ENCODE measurements at places on chromosomes 4 and X. TPM values are rescaled to one million over a fixed set of nuclear protein-coding genes. Genes with fewer than 3 reads are reported as not detected.
A peak's percentile ranks its signal among the peaks of the same experiment; 100 is the strongest.

CCDC120 gene
- 0.11 TPM for total RNA-seq

DNA sequence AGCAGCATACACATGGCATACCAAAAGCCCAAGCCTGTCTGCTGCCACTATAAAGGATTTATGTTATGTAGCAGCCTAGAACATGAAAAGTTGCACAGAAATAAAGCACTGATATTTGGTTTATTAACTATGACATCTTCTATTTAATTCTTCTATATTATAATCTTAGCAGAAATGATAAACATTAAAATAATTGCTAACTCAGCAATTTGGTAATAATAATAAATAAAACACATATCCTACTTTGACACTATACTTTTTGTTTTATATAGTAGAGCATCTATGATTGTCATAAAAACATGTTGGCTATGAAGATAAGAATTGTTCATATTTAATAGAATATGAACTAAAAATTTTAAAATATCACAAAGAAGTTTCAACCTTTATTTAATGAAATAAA lies 1733.3 kb upstream of the IGFBP7 start:
- H3K36me3 ChIP-seq, result no peaks in the 10 kb centered on the region
- no peak overlapping the region for H3K4me3 ChIP-seq
- no peaks in the 10 kb centered on the region for H3K27me3 ChIP-seq
- no peak overlapping the region for H3K27ac ChIP-seq
- DNase-seq, result no peak

GRCh38 chrX:13144927-13145655 lies 100.7 kb upstream of the FAM9C start:
- H3K4me1 ChIP-seq, result no peaks in the 10 kb centered on the region
- no peak for DNase-seq
- H3K27me3 ChIP-seq, result no peaks in the 10 kb centered on the region
- H3K27ac ChIP-seq, result peak overlapping the region; percentile 31
- H3K4me3 ChIP-seq, result no peak overlapping the region
- no peaks in the 10 kb centered on the region for H3K36me3 ChIP-seq

NBDY gene
- 15.4 TPM for total RNA-seq

GRCh38 chr4:168781341-168781740 lies 228.7 kb downstream of the CBR4 start:
- H3K4me1 ChIP-seq, result no peaks in the 10 kb centered on the region
- no peaks in the 10 kb centered on the region for H3K27me3 ChIP-seq
- H3K4me3 ChIP-seq, result no peak overlapping the region
- H3K27ac ChIP-seq, result no peak overlapping the region
- no peak for DNase-seq

GAGE1 gene
- total RNA-seq, result not detected

CLDN34 gene
- not detected for total RNA-seq

- H3K4me3 ChIP-seq, result no peak overlapping the region
- DNase-seq, result no peak
- H3K36me3 ChIP-seq, result peaks cover 68% of the 10 kb centered on the region
- no peak overlapping the region for H3K27ac ChIP-seq
Observed at GRCh38 chr4:76772498-76773106, 125.3 kb downstream of the SOWAHB start.

DNA sequence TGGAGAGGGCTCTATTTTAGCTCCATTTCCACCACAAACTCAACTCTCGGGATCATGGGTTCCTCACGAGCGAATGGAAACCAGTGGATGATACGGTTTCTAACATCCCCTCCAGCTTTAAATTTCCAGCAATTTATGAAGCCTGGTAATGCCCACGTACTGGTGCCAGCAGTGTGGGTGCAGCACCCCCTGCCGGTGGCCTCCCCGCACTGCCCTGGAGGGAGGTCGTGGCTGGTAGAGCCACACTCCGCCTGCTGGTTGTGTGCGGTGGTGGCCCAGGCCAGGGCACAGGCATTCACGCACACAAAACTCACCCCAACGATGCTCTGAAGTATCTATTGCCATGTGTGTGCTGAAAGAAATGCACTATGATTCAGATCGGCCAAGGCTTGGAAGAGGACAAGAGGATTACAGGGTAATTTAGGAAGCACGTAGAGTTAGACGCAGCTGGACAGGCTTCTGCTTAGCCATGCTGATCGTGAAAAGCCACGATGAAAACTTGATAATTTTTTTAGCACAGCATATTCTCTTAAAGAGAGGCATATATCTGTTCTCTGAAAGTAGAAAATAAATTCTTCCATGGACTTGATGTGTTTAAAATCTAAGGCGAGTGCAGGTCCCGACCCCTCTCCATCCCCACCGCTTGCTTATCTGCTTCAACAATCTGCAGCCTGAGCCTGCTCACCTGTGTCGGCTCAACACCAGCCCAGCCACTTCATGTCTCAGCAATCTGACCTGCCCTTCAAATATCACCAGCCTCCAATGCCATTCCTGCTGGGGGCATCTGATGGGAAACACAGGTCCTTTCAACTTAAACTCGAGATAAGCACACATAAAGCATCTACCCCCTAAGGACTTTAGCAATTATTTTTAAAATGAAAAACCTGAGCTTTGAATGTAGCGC lies 59.1 kb downstream of the SCD5 start:
- no peaks in the 10 kb centered on the region for H3K27me3 ChIP-seq
- DNase-seq, result peak; percentile 71
- H3K4me1 ChIP-seq, result no peaks in the 10 kb centered on the region
- H3K27ac ChIP-seq, result no peak overlapping the region

DNA sequence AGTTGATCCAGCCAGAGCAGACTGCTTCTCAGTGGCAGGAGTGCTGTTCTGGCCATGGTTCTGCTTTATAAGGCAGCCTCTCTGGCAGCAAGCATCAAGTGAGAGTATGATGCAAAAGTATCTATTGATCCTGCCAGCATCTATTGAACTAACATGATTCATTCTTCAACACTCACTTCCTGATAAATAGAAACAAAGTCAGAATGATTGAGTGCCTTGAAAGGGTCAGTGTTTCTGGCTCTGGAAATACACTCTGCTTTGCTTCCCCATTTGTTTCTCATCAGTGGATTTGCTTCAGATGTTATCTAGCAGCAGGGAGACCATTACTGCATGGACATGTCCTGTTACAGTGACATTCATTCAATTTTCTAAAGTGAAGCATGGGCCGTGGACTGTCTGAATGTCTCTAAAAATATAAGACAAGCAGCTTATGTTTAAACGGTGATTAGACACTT lies 66.2 kb upstream of the FRAS1 start:
- no peak for DNase-seq
- no peaks in the 10 kb centered on the region for H3K27me3 ChIP-seq
- H3K4me1 ChIP-seq, result no peaks in the 10 kb centered on the region

DNA sequence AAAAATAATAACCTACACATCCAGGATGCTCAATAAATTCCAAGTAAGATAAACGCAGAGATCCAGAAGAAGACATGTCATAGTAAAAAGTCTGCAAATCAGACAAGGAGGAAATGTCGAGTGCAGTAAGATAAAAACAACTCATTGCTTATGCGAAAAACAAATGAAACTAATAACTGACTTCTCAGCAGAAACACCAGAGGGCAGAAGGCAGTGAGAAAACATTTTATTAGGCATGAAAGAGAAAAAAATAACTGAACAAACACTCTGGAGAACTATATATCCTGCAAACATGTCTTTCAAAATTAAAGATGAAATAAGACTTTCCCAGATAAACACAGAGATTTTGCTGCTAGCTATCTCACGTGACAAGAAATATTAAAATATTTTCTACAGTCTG lies 201.3 kb upstream of the CTSO start:
- no peaks in the 10 kb centered on the region for H3K36me3 ChIP-seq
- no peak overlapping the region for H3K4me3 ChIP-seq
- H3K4me1 ChIP-seq, result no peaks in the 10 kb centered on the region
- no peak overlapping the region for H3K27ac ChIP-seq
- no peaks in the 10 kb centered on the region for H3K27me3 ChIP-seq

STATH gene
- not detected for total RNA-seq

DNA sequence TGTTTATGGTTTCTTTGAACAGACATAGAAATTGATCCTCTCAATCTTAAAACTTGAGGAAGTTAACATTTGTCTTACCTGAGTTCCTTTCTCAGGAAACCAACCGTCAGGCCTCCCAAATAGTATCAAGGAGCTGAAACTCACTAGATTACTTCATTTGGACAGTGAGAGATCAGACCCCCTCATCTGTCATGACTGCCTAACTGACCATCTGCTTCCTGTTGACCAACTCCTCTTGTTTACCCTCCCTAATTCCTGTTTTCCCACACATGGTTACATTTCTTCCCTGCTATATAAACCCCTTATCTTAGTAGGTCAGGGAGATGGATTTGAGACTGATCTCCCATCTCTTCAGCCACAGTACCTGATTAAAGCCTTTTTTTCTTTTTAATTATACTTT lies 46.2 kb upstream of the NMU start:
- H3K27me3 ChIP-seq, result no peaks in the 10 kb centered on the region
- H3K27ac ChIP-seq, result no peak overlapping the region
- H3K4me1 ChIP-seq, result no peaks in the 10 kb centered on the region
- no peak overlapping the region for H3K4me3 ChIP-seq

MAOB gene
- 4.6 TPM for total RNA-seq

DNA sequence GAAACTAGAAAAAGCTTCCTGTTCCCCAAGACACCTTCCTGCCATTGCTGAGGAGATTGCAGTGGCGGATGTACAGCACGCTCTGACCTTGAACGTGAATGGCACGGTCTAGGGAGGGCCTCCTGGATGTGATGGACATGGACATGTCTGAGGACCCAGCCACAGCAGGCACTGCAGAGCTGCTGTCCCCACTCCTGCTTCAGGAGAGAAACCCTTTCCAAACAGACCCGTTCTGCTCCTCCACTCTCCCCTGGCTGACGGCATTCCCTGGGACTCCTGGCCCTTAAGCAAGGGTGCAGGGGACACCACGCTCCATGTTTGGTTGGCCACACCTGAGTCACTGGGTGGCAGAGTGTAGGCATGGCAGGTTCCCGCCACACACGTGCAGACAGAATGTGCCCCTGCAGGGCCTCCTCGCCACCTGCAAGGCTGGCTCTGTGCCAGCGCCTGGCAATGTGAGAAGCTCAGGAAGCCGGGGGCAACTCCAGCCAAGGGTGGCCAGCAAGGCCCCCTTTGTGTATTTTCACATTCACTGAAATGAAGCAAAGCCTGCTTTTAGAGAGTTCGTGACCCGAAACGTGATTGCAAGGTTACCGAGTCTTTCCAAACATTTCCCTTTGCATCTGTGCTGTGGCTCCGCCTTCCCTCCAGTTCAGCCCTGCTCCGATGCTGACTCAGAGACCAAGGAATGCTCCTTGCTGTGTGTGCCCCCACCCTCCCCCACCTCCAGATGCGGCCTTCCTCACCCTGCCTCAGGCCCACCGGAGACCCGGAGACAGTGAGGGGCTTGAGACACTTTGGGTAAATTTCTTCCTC lies 46.1 kb downstream of the HTRA3 start:
- no peak overlapping the region for H3K27ac ChIP-seq
- peak overlapping the region; percentile 31 for H3K4me3 ChIP-seq
- peaks cover 12% of the 10 kb centered on the region for H3K4me1 ChIP-seq
- DNase-seq, result peak; percentile 77
- H3K27me3 ChIP-seq, result no peaks in the 10 kb centered on the region

UCHL1 gene
- 119 TPM for total RNA-seq

- no peak for DNase-seq
- H3K4me3 ChIP-seq, result no peak overlapping the region
- H3K4me1 ChIP-seq, result no peaks in the 10 kb centered on the region
- no peaks in the 10 kb centered on the region for H3K27me3 ChIP-seq
- no peaks in the 10 kb centered on the region for H3K36me3 ChIP-seq
Observed at GRCh38 chr4:86482306-86483172, 111.6 kb upstream of the PTPN13 start.

PAK3 gene
- total RNA-seq, result 0.64 TPM

DNA sequence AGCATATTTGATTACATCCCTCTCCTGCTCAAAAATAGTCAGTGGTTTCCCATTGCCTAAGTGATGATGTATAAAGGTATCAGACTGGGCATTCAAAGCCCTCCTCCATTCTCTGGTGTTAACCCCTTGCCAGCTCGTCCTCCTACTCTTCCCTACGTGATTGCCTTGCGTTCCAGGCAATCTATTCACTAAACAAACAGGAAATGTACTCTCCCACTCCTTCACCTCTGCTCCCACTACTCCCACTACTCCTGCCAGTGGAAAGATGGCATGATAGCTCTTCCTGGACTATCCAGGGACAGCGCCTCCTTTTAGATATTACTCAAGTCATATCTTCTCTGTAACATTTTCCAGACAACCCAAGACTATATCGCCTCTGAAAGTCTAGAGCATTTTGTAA lies 5.8 kb downstream of the DGAT2L6 start:
- no peaks in the 10 kb centered on the region for H3K27me3 ChIP-seq
- H3K36me3 ChIP-seq, result no peaks in the 10 kb centered on the region
- no peak for DNase-seq
- H3K4me1 ChIP-seq, result no peaks in the 10 kb centered on the region

- H3K4me3 ChIP-seq, result no peak overlapping the region
- no peak for DNase-seq
- no peaks in the 10 kb centered on the region for H3K4me1 ChIP-seq
- H3K36me3 ChIP-seq, result no peaks in the 10 kb centered on the region
Observed at GRCh38 chr4:25863831-25864418, 1.1 kb upstream of the SEL1L3 start.

SOX3 gene
- total RNA-seq, result not detected

DNA sequence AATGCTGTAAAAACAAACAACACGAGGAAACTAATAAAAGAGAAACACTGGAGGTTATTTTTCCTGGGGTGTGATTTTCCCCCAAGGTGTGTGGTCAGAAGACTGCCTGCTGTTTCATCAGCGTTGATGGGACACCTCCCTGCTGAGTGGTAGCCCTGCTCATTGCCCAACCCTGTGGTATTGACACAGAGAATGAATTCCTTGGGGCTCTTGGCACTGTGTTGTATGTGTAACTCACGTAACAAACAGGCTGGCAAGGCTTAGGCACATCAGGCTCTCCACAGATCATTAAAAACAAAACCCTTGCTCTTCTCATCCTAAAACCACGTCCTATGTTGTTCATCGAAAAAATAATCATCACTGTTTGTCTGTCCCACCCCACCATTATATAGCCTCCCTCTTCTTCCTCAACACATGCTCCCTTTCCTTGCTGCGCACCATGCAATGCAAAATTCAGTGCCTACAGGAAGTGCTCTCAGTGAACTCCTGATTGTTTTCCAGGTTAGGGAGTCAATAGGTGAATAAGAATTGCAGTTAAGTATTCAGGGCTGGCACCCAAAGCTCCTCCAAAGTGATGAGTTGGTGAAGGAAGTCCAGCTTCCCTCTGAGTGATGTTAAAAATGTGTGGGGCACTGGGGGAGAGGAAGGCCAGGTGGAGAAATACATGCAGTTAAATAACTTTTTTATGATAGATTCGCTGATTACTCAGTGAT lies 11.4 kb upstream of the PUDP start:
- no peaks in the 10 kb centered on the region for H3K36me3 ChIP-seq
- no peak for DNase-seq
- peaks cover 3% of the 10 kb centered on the region for H3K4me1 ChIP-seq
- no peak overlapping the region for H3K27ac ChIP-seq
- no peak overlapping the region for H3K4me3 ChIP-seq

Measured in ascending aorta (tissue), 2 donors.